HCT116 (cell line): ENCODE measurements at places on chromosomes 11 and 22.

GRCh38 chr22:38638216-38638615 is 18.0 kb downstream of the FAM227A start:
- no peak for DNase-seq
- peaks cover 6% of the 10 kb centered on the region for H3K36me3 ChIP-seq
- no peak overlapping the region for H3K27ac ChIP-seq
- H3K4me3 ChIP-seq, result no peak overlapping the region
- H3K4me1 ChIP-seq, result no peaks in the 10 kb centered on the region

GRCh38 chr11:122330279-122330965 is 214.4 kb upstream of the BLID start:
- no peaks in the 10 kb centered on the region for H3K36me3 ChIP-seq
- no peaks in the 10 kb centered on the region for H3K4me1 ChIP-seq
- no peaks in the 10 kb centered on the region for H3K27me3 ChIP-seq
- no peak overlapping the region for H3K27ac ChIP-seq
- no peak for DNase-seq
- H3K4me3 ChIP-seq, result no peak overlapping the region

- no peak overlapping the region for H3K4me3 ChIP-seq
- H3K27me3 ChIP-seq, result no peaks in the 10 kb centered on the region
- H3K4me1 ChIP-seq, result peaks cover 5% of the 10 kb centered on the region
Measured at GRCh38 chr11:83057721-83058120, 14.0 kb downstream of the RAB30 start.

DNA sequence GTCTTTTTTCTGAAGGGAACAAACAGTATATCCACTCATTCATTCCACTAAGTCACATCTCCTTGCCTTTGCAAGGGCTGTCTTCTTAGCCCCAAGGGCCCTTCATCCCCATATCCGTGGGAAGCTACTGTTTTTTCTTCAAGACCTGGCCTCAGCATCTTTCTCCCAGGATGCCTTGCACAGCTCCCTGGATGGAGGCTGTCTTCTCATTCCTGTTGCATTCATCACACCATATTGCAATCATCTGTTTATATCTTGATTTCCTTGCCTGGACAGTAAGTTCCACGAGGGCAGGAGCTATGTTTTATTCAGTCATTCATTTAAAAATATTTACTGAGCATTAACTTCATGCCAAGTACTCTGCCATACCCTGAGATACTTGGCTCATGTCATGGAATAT is 29.3 kb upstream of the NECTIN1 start:
- H3K4me1 ChIP-seq, result peaks cover 13% of the 10 kb centered on the region
- DNase-seq, result no peak
- no peak overlapping the region for H3K4me3 ChIP-seq

DNA sequence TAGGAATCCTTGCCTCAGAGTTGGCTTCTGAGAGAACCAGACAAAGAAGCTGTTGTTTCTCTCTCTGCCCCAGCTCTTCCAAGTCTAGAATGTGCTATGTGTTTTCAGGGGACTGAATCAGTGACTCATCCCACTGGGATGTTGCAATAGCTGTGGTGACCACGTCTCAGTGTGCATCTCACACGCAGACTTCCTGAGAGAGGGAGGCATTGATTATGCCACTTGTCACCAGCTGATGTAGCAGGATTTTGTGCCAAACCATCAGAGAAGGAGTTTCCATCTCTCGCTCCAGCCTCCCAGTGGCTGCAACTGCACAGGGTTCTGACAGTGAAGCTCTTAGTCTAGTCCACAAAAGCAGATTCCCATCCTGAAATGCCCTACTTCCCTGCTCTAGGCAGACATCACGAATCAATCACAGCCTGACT is 455.8 kb downstream of the MIAT start:
- peak overlapping the region; percentile 79 for H3K27ac ChIP-seq
- H3K4me1 ChIP-seq, result peaks cover 75% of the 10 kb centered on the region
- H3K27me3 ChIP-seq, result 0 out of 2 replicates have a peak, but pooled peaks cover 2% of the 10 kb centered on the region
- peak; percentile 95 for DNase-seq
- no peaks in the 10 kb centered on the region for H3K36me3 ChIP-seq

DNA sequence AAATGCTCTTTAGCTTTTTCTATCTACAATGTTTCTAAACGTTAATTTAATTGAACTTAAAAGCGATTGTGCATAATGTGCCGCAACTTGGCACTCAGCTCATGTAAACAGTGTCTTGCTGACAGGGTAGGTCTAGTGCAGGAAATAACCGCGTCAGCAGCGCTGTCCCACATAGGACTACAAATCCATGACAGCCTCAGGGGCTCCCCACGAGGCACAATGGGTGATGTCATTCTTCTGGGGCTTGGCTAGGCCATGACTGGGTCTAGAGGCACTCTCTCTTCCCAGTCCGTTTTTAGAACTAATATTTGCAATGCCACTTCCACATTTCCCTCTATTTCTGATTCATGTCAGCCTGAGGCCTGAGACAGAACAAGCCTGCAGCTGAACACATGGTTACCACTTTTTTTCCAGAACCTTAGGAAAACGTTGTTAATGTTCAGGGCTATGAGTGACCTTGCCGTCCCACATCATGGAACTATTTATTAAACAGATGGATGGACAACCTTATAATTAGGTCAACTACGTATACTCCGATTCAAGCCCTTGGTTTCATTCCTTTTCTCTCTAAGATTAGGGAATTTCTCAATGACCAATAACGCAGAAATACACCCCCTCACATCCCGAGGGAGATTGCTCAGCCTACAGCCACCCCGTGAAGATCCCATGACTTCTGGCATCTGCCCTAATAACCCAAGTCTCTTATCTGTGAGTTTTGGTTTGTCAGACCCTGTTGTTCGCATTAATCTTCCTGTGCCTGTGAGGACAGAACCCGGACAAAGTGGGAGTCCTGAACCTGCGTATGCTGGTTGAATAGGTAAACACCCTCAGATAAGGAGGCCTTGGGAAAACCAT is 19.4 kb upstream of the SNX32 start:
- no peaks in the 10 kb centered on the region for H3K36me3 ChIP-seq
- H3K4me3 ChIP-seq, result no peak overlapping the region
- peaks cover 12% of the 10 kb centered on the region for H3K4me1 ChIP-seq
- H3K27ac ChIP-seq, result no peak overlapping the region
- DNase-seq, result no peak

DNA sequence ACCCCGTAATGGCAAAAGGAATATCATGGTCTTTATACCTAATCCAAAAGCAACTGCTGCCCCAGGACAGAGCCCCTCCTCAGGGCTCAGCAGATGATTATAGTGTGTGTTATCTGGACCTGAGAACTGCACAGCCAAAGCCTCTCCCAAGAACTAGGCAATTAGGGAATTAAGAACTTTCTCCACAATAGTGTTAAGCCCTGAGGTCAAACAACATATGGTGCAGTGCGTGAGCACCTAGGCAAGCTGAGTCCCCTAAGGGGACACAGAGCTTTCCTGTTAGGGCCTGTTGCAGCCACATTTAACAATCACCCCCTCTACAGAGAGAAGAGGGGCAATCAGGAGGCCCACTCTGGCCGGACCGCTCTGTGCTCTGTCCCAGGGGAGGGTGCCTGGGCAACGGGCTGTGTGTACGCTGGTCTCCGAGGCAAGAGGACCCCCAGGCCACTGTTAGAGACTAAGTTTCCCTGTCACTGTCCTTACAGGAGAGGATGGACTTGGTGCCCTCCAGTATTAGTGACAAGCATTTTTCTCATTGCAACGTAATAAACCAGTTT is 1.4 kb upstream of the KCNJ5 start:
- DNase-seq, result no peak
- H3K4me3 ChIP-seq, result peak overlapping the region; percentile 54
- no peaks in the 10 kb centered on the region for H3K27me3 ChIP-seq
- peaks cover 9% of the 10 kb centered on the region; the same call in 1 of the 2 replicates for H3K4me1 ChIP-seq

- no peaks in the 10 kb centered on the region for H3K36me3 ChIP-seq
- no peak for DNase-seq
- H3K4me3 ChIP-seq, result no peak overlapping the region
- no peak overlapping the region for H3K27ac ChIP-seq
Measured at GRCh38 chr11:115767047-115767802, 263.0 kb upstream of the CADM1 start.

GRCh38 chr22:25753252-25753651 is 11.3 kb downstream of the MYO18B start:
- no peak overlapping the region for H3K4me3 ChIP-seq
- H3K27me3 ChIP-seq, result no peaks in the 10 kb centered on the region
- no peaks in the 10 kb centered on the region for H3K4me1 ChIP-seq

DNA sequence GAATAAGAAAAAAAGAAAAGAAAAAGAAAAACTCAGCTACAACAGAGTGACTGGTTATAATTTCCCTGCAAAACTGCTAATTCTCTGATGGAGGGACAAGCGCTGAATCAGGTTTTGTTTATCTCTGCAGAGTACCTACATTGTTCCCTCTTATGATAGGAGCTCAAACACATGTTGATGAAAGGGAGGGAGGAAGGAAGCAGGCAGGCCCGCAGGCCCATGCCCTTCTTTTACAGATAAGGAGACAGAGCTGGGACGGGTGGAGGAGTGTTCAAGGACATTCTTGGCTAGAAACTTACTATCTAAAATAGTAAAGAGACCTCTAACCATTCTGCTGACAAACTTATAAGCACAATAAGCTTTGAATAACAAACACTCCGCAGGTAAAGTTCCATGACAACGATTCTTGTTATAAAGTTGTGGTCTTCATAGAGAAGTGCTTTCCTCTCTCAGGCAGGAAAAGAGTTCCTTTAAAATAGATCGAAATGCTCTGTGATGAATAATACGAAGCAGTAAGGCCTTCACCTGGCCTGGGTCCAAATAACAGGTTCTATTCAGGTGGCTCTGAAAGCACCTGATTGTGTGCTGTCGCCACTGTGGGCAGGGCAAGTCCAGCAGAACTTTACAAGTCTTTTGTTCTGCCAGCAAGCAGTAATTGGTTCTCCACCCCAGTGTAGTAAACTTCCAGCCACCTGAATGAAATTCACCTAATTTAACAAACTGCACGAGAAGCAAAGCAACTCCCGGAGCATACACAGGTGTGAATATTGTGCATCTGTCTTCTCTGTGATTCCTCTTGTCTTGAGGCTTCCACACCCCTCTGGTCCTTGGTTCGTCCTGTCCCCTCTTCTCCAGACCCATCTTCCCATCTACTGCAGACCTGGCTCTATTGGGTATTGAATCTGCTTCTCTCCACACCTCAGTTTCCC is 15.3 kb upstream of the MICAL2 start:
- H3K4me3 ChIP-seq, result no peak overlapping the region
- no peaks in the 10 kb centered on the region for H3K27me3 ChIP-seq
- no peaks in the 10 kb centered on the region for H3K36me3 ChIP-seq
- peaks cover 8% of the 10 kb centered on the region for H3K4me1 ChIP-seq
- no peak overlapping the region for H3K27ac ChIP-seq

DNA sequence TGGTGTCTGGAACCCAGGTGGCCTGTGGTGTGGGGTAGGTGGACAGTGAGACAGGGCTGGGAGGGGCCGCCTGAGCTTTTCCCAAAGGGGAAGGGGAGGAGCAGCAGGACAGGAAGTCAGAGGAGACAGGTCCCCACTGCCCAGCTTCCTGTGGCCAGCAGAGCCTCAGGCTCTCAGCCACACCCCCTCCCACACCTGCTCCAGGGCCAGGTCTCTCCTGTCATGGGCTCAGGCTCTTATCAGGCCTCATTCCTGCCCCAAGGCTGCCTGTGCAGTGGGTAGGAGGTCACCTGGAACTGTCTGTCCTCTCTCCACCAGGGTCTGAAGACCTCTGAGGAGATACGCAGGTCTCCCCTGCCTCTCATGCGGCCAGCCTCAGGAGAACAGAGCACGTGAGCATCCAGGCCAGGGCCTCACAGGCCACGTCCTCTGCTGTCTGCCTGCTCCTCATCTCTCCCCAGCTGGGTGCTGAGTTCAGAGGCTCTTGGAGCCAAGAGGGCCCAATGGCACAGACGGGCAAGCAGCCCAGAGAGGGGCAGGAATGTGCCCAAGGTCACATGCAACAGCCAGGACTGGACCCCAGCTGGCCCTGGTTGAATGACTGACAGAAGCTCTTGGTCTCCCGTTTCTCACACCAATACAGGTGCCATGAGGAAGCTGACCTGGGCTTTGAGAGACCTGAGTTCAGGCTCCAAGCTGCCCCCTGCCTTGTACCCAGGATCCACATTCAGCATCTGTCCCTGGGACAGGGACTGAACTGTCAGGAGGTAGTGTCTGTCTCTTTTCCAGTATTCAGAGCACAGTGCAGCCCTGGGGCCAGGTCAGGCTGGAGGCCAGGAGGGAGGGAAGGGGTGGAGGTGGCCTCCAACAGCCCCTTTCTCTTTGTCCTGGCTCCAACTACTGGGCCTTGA is 16.7 kb downstream of the STARD10 start:
- DNase-seq, result no peak
- no peak overlapping the region for H3K4me3 ChIP-seq
- peaks cover 38% of the 10 kb centered on the region for H3K4me1 ChIP-seq
- no peaks in the 10 kb centered on the region for H3K36me3 ChIP-seq

DNA sequence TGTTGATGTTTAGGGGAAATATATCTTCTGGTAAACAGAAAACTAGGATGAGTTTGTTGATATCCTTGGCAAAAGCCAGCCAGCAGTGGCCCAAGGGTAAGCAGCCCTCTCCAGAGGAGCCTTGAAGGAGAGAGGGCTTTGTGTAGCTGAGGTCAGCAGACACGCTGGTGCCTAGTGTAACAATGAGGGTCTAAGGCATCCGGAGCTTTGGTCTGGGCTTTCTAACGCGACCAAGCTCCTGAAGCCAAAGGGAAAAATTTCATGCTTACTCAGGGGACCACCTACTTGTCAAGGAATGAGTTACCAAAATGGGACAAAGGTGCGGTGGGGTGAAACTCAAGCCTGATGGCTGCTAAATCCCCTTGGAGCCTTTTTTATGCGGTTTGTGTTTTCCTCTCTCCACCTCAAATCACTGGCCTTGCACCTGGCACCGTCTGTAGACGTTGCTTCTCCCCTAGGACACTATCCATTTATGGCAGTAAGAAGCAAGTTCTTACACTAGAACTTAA is 134.9 kb downstream of the DBX1 start:
- no peaks in the 10 kb centered on the region for H3K4me1 ChIP-seq
- H3K4me3 ChIP-seq, result no peak overlapping the region
- H3K27me3 ChIP-seq, result peaks cover 51% of the 10 kb centered on the region
- H3K27ac ChIP-seq, result no peak overlapping the region
- DNase-seq, result no peak
